Naive thymus-derived CD8-positive, alpha-beta T cell (primary cell): ENCODE measurements at places on chromosomes 11 and 22. TPM values are rescaled to one million over a fixed set of nuclear protein-coding genes. Genes with fewer than 3 reads are reported as not detected.
A peak's percentile ranks its signal among the peaks of the same experiment; 100 is the strongest.

DNA sequence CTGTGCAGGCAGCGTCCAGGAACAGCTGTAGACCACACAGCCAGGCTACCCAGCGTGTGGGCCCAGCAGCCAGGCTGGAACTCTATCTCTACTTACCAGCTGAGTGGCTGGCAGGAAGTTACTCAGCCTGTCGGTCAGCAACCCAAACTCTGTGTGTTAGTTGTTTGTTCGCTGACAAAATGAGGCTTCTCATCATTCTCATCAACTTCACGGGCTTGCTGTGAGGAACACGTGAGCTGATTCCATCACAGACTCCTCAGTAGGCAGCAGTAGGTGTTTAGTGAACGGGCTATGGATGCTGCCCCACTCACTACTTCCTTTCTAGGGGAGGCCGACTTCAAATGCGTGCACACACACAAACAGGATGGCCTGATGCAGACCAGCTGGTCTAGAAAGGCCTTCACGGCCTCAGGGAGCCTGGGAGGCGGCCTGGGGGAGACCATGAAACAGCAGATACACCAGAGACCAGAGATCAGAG is 830 bp upstream of the SPDYC start:
- no peak overlapping the region for H3K4me3 ChIP-seq
- H3K4me1 ChIP-seq = peaks cover 2% of the 10 kb centered on the region
- H3K36me3 ChIP-seq = no peaks in the 10 kb centered on the region
- DNase-seq = no peak

GRCh38 chr11:36317992-36318391 is 21.9 kb downstream of the PRR5L start:
- H3K4me1 ChIP-seq = peaks cover 3% of the 10 kb centered on the region
- H3K27me3 ChIP-seq = peaks cover 16% of the 10 kb centered on the region
- H3K27ac ChIP-seq = no peak overlapping the region

GRCh38 chr11:47276923-47277322 is 7.0 kb downstream of the MADD start:
- peaks cover 31% of the 10 kb centered on the region for H3K4me1 ChIP-seq
- H3K27me3 ChIP-seq = no peaks in the 10 kb centered on the region
- H3K4me3 ChIP-seq = no peak overlapping the region
- peaks cover 24% of the 10 kb centered on the region for H3K36me3 ChIP-seq

GRCh38 chr11:35751664-35752061 is 89.1 kb downstream of the TRIM44 start:
- H3K27ac ChIP-seq = no peak overlapping the region
- H3K36me3 ChIP-seq = peaks cover 40% of the 10 kb centered on the region
- no peak for DNase-seq
- H3K4me1 ChIP-seq = peaks cover 13% of the 10 kb centered on the region

GRCh38 chr11:16494918-16495691 is 138.8 kb upstream of the SOX6 start:
- no peak overlapping the region for H3K27ac ChIP-seq
- H3K4me3 ChIP-seq = no peak overlapping the region
- no peak for DNase-seq

- H3K27me3 ChIP-seq = no peaks in the 10 kb centered on the region
- no peak overlapping the region for H3K4me3 ChIP-seq
- no peaks in the 10 kb centered on the region for H3K4me1 ChIP-seq
- no peak overlapping the region for H3K27ac ChIP-seq
Measured at GRCh38 chr22:35777335-35777975, 59.8 kb downstream of the APOL5 start.

GRCh38 chr11:48109046-48109666 is 107.5 kb upstream of the OR4B1 start:
- no peak for DNase-seq
- H3K27ac ChIP-seq = peak overlapping the region; percentile 82
- H3K4me3 ChIP-seq = peak overlapping the region; percentile 79
- peaks cover 66% of the 10 kb centered on the region for H3K4me1 ChIP-seq

- H3K4me1 ChIP-seq = peaks cover 85% of the 10 kb centered on the region
- H3K27me3 ChIP-seq = no peaks in the 10 kb centered on the region
- no peak overlapping the region for H3K27ac ChIP-seq
Measured at GRCh38 chr11:13289081-13289480, 11.5 kb downstream of the BMAL1 start.

MRPL17 gene
- polyA plus RNA-seq = 16.5 TPM

GRCh38 chr22:23684026-23684425 is 6.8 kb upstream of the RGL4 start:
- H3K4me3 ChIP-seq = no peak overlapping the region
- peaks cover 18% of the 10 kb centered on the region for H3K36me3 ChIP-seq
- no peaks in the 10 kb centered on the region for H3K27me3 ChIP-seq
- no peak overlapping the region for H3K27ac ChIP-seq
- H3K4me1 ChIP-seq = peaks cover 13% of the 10 kb centered on the region
- DNase-seq = no peak

- no peak for DNase-seq
- H3K4me1 ChIP-seq = peaks cover 3% of the 10 kb centered on the region
- H3K27ac ChIP-seq = no peak overlapping the region
Measured at GRCh38 chr11:1449490-1450243, 36.9 kb downstream of the MOB2 start.

LRRC56 gene
- 0.32 TPM for polyA plus RNA-seq

DNA sequence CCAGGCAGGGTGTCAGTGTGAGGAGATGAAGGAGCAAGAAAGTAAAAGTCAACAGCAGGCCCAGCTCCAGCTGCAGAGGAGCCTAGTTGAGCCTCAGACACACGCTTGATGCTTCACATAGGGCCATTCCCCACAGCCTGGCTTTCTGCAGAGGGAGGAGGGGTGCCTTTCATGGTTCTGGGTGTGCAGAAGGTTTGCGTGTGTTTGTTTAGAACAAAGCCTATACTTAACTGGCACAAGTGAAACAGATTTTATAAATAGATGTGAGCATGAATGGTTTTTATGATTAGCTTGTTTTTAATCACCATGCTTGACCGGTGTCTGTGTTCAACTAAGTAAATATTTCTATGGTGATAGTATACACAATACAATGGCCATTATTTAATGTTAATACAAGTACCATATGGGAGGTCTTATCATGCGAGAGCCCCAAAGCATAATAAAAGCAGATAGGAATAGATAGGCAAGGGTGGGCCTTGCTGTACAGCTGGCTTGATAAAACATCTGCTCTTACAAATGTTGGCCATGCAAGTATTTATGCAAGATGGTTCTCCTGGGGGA is 290.2 kb downstream of the ETS1 start:
- peaks cover 88% of the 10 kb centered on the region for H3K4me1 ChIP-seq
- H3K27me3 ChIP-seq = no peaks in the 10 kb centered on the region
- peak overlapping the region; percentile 65 for H3K4me3 ChIP-seq

GRCh38 chr11:119752946-119753345 is 23.9 kb upstream of the NECTIN1 start:
- no peak overlapping the region for H3K4me3 ChIP-seq
- H3K36me3 ChIP-seq = no peaks in the 10 kb centered on the region
- no peak overlapping the region for H3K27ac ChIP-seq
- no peak for DNase-seq
- peaks cover 17% of the 10 kb centered on the region for H3K27me3 ChIP-seq

SHANK2 gene
- polyA plus RNA-seq = not detected

POU2AF2 gene
- not detected for polyA plus RNA-seq

OR2AG1 gene
- not detected for polyA plus RNA-seq

DNA sequence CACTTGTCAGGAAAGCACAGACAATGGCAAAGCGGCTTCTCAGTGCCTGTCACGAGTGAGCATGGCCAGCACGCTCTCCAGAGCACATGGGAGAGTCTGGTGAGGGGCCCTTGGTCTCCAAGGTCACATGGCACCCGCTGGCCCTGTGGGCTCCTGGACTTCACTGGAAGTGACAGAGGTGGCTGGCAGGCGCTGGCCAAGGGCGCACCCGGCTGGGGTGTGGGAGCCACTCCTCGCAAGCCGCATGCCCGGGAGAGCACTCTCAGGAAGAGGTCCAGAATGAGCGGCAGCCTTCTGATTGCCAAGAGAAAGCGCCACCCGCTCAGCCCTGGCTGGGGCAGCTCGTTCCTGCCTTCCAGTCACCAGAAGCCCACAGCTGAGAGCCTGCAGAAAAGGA is 17.1 kb upstream of the MOB2 start:
- no peak overlapping the region for H3K27ac ChIP-seq
- no peak overlapping the region for H3K4me3 ChIP-seq
- no peak for DNase-seq
- peaks cover 62% of the 10 kb centered on the region for H3K4me1 ChIP-seq
- peaks cover 20% of the 10 kb centered on the region for H3K36me3 ChIP-seq
- no peaks in the 10 kb centered on the region for H3K27me3 ChIP-seq

GRCh38 chr11:67508486-67509121 is 642 bp upstream of the CDK2AP2 start:
- H3K27me3 ChIP-seq = no peaks in the 10 kb centered on the region
- peaks cover 2% of the 10 kb centered on the region for H3K36me3 ChIP-seq
- peak overlapping the region; percentile 93 for H3K4me3 ChIP-seq

DNA sequence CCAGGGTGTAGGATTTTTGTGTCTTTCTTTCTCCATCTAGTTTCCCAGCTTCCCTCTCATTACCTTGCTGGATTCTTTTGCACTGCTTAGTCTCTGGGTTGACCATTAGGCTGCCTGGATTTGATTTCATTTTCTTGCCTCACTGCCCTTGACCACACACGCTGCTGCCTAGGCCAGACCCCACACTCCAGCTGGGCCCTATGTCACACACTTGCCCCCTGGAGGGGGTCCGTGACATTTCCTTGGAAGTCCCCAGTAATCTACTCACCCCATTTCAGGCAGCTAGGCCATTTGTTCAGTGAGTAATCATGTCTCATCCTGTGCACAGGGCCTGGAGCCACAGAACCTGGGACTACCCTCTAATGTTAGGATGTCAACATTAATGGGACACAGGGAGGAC is 81.9 kb upstream of the SPON1 start:
- H3K4me3 ChIP-seq = no peak overlapping the region
- H3K4me1 ChIP-seq = peaks cover 13% of the 10 kb centered on the region
- DNase-seq = no peak
- H3K36me3 ChIP-seq = no peaks in the 10 kb centered on the region
- H3K27me3 ChIP-seq = no peaks in the 10 kb centered on the region
- H3K27ac ChIP-seq = peak overlapping the region; percentile 69

HBG2 gene
- not detected for polyA plus RNA-seq

- no peak overlapping the region for H3K27ac ChIP-seq
- H3K4me3 ChIP-seq = no peak overlapping the region
- no peaks in the 10 kb centered on the region for H3K36me3 ChIP-seq
- no peaks in the 10 kb centered on the region for H3K4me1 ChIP-seq
- DNase-seq = no peak
Measured at GRCh38 chr11:12053606-12054361, 45.4 kb upstream of the DKK3 start.

YPEL1 gene
- polyA plus RNA-seq = 3.3 TPM

- peak overlapping the region; percentile 51 for H3K4me3 ChIP-seq
- H3K36me3 ChIP-seq = peaks cover 3% of the 10 kb centered on the region
- peak overlapping the region; percentile 21 for H3K27ac ChIP-seq
- DNase-seq = no peak
Measured at GRCh38 chr22:42959576-42960509, 55.1 kb downstream of the PACSIN2 start.

GRCh38 chr22:49788504-49788903 is 39.2 kb downstream of the BRD1 start:
- peak overlapping the region; percentile 96 for H3K27ac ChIP-seq
- no peaks in the 10 kb centered on the region for H3K27me3 ChIP-seq
- peaks cover 45% of the 10 kb centered on the region for H3K4me1 ChIP-seq
- no peaks in the 10 kb centered on the region for H3K36me3 ChIP-seq
- H3K4me3 ChIP-seq = peak overlapping the region; percentile 15
- DNase-seq = no peak

GRCh38 chr11:72642043-72642883 is 32.0 kb downstream of the PDE2A start:
- peak overlapping the region; percentile 80 for H3K4me3 ChIP-seq
- peaks cover 2% of the 10 kb centered on the region for H3K4me1 ChIP-seq
- H3K27ac ChIP-seq = no peak overlapping the region
- no peak for DNase-seq

- no peaks in the 10 kb centered on the region for H3K27me3 ChIP-seq
- H3K4me3 ChIP-seq = no peak overlapping the region
- no peak for DNase-seq
- peak overlapping the region; percentile 75 for H3K27ac ChIP-seq
Measured at GRCh38 chr11:45927684-45928413, 5.4 kb downstream of the LARGE2 start.

GRCh38 chr11:2892215-2892966 is 6.8 kb upstream of the CDKN1C start:
- H3K36me3 ChIP-seq = no peaks in the 10 kb centered on the region
- H3K4me3 ChIP-seq = peak overlapping the region; percentile 79
- H3K4me1 ChIP-seq = peaks cover 15% of the 10 kb centered on the region
- no peaks in the 10 kb centered on the region for H3K27me3 ChIP-seq
- no peak overlapping the region for H3K27ac ChIP-seq
- DNase-seq = peak; percentile 35

DNA sequence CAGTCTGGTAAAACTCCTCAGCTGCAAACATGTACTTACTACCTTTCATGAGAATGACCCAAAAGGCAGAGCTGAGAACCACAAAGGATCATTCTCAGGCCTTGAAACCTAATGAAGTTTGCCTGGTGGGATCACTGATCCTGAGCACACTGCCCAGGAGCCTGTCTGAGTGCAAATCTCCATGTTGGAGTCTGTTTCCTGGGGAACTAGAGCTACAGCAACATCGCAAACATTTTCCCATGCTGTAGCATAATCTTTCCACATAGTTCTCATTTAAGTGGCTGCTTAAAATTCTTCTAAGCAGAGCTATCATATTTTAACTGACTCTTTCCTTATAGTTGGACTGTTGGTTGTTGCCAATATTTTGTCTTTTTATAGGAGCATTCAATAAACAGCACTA is 58.5 kb downstream of the GUCY1A2 start:
- no peaks in the 10 kb centered on the region for H3K4me1 ChIP-seq
- H3K27me3 ChIP-seq = no peaks in the 10 kb centered on the region
- no peaks in the 10 kb centered on the region for H3K36me3 ChIP-seq
- no peak overlapping the region for H3K27ac ChIP-seq
- no peak for DNase-seq

GRCh38 chr11:74534216-74534945 is 40.9 kb upstream of the LIPT2 start:
- no peaks in the 10 kb centered on the region for H3K4me1 ChIP-seq
- H3K27me3 ChIP-seq = peaks cover 13% of the 10 kb centered on the region
- H3K4me3 ChIP-seq = no peak overlapping the region
- no peak overlapping the region for H3K27ac ChIP-seq
- DNase-seq = no peak

GRCh38 chr11:120326228-120326627 is 1.1 kb downstream of the TLCD5 start:
- H3K27ac ChIP-seq = no peak overlapping the region

DNA sequence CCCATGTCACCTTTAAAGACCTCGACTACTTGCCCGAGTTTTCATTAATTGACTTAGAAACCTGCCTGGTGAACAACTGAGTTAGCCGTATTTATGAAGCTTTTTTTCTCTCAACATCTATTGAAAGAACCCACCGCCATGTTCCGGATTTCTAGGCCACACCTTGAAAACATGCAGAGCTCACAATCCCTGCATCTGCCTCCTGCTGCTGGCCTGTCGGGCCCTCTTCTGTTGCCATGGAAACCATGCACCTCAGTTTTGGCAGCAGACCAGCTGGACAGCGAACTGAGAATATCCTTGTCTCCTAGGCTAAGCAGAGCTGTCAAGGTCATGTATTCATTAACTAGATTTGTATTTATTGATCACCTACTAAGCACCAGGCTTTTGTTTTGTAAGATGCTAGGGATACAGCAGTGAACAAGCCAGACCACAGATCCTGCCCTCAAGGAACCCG is 4.3 kb upstream of the PATZ1 start:
- no peak overlapping the region for H3K4me3 ChIP-seq
- no peaks in the 10 kb centered on the region for H3K27me3 ChIP-seq
- H3K36me3 ChIP-seq = no peaks in the 10 kb centered on the region
- no peak overlapping the region for H3K27ac ChIP-seq
- no peak for DNase-seq
- peaks cover 10% of the 10 kb centered on the region for H3K4me1 ChIP-seq

- H3K27me3 ChIP-seq = no peaks in the 10 kb centered on the region
- H3K4me1 ChIP-seq = peaks cover 10% of the 10 kb centered on the region
- H3K36me3 ChIP-seq = no peaks in the 10 kb centered on the region
- DNase-seq = no peak
- H3K4me3 ChIP-seq = no peak overlapping the region
- H3K27ac ChIP-seq = no peak overlapping the region
Measured at GRCh38 chr22:31972180-31972579, 27.8 kb downstream of the YWHAH start.

FAM111B gene
- polyA plus RNA-seq = not detected
